ENCODE measurements at places on chromosomes 3 and 15. TPM values are rescaled to one million over a fixed set of nuclear protein-coding genes. Genes with fewer than 3 reads are reported as not detected.

DNA sequence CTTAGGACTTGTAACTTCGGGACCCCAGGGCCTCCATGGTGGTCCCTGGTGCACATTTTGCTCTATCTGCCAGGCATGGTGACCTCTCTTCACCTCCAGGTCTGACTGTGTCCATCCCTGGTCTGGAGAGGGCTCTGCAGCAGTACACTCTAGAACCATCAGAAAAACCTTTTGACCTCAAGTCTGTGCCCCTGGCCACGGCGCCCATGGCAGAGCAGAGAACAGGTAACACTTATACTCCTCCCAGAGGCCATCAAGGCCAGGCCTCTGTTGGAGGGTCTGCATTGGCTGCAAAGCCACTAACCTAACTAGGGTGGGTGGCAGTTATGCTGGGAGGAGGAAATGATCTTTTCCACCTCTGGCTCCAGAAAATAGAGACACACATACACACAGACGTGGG lies 10.3 kb upstream of the HMCES start:
- DNase-seq = no peak

GRCh38 chr3:158085358-158085757 lies 20.9 kb downstream of the SHOX2 start:
- no peak for DNase-seq

GRCh38 chr3:149362366-149362765 lies 15.1 kb downstream of the TM4SF1 start:
- DNase-seq = no peak

DNA sequence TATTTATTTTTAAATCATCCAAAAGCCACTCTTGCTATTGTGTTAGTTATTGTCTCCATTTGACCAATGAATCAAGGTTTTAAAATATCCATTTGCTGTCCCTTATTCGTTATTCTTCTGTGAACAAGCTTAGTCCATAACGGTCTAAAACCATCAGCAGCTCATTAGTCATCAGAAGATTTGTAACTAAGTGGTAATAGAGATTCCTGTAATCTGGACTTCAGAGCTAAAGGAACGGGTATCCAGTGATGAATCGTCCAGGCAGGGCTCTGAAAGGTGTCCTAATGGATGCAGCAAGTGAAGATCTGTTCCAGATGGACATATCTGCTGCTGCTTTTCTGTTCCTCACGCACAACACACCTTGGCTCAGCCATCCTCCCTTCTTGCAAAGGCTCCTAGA lies 362.7 kb upstream of the CFAP20DC start:
- no peak for DNase-seq

DNA sequence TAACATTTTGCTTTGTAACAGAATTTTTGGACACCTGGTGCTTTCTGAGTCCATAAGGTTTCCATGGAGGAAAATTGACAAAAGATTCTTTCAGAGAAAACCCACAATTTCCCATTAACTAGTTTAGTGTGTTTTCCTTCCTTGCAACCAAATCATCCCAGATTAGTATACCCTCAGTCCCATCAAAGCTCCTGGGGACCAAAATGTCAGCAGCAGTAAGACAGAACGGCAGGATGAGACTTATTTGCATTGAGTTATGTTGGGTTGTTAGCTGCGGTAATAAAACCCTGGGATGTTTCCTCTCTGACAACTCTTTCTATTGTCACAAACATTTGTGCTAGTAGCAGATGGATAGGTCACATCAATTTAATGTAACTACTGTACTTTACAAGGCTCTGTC lies 32.4 kb upstream of the VPS33B start:
- DNase-seq = no peak

DNA sequence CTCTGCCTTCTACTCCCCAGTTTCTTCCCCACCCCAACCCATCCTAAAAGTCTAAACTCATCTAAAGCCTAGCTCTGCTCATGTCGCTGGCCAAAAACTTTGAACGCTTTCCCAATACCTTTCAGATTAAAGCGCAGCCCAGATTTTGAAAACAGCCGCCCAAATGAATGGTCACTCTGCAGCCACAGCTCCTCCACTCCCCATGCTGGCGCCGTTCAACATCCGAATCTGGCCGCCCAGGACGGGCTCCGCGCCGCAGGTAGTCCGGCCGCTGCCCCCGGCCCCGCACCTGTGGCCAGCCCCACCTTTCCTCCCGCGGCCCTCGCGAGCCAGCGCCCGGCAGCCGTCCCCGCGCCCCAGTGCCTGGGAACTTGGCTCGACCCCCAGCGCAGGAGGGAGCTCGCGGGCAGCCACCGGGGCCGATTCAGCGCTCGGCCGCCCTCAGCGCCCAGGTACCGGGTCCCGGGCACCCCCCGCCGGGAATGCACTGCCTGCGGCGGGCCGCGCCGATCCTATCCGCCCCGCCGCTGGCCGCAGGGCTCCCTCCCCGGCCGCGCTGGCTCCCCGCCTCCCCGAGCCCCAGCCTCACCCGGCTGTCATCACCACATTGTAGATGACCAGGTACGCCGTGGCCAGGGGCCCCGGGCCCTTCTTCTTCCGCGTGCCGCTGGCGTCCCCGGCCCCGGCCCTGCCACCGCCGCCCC lies 417 bp downstream of the HACD2 start:
- no peak for DNase-seq

DNA sequence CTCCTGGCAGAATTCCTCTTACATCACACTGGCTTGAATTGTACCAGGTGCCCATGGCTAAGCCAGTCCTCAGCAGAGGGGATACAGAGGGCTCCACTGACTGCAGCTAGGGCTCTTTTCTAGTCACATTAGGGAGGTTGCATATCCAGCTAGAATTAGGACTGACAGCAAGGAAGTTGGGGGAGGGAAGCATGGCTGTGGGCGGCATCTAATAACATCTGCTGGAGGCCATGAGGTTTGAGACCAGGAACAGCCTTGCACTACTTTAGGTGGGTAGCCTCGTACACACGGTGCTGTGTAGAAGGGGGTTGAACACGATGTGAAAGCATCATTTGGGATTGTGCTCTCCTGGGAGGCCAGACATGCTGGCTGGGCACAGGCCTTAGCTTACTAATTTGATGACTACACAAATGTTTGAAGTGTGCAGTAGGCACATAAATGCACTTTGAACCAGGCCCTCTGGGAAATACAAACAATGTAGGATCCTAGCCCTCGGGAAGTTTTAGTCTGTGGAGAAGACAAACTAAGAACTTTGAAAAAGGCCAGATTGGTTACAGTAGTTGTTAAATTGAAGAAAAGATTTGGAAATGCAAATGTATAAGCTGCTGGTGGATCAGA lies 30.2 kb downstream of the CHCHD6 start:
- DNase-seq = no peak

GRCh38 chr3:144683065-144683464 lies 711.4 kb downstream of the DIPK2A start:
- no peak for DNase-seq

GRCh38 chr3:52880047-52880446 lies 17.3 kb downstream of the STIMATE start:
- no peak for DNase-seq

DNA sequence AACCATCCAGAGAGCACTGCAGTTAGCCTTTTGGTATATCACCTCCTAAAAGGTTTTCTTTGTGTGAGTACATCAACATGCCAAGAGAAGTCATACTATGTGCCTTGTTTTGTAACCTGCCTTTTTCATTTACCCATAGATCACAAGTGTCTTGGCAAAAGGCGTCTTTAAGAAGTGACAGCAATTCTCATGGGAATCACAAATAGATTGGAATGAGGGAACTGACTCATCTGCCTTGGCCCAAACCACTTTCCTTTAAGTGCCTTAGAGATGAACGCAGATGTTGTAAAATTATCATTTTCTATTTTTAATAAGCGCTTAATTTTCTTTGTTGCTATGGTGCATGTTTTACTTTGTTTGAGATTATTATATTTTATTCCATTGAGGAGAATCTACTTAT lies 20.7 kb upstream of the POMGNT2 start:
- no peak for DNase-seq

GRCh38 chr3:36714343-36715086 lies 49.8 kb downstream of the DCLK3 start:
- no peak for DNase-seq

DNA sequence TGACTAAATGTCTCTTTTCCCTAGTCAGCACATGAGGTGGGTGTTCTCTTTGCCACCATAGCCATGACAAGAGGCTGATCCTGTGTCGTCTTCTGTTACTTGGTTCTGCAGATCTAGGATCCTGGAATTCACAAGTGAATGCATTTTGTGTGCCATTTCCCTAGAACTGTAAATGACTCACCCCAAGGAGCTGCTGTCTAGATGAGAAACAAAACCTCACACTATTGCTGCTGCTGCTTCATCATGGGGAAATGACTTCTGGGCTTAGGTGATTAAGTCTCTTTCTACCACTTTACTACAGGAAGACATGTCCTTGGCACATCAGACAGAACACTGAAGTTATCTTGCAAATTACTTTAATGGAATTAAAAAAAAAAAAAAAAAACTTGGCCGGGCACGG lies 54.9 kb downstream of the SLCO3A1 start:
- DNase-seq = no peak

- no peak for DNase-seq
Measured at GRCh38 chr3:3013317-3014052, 96.7 kb downstream of the IL5RA start.

DNA sequence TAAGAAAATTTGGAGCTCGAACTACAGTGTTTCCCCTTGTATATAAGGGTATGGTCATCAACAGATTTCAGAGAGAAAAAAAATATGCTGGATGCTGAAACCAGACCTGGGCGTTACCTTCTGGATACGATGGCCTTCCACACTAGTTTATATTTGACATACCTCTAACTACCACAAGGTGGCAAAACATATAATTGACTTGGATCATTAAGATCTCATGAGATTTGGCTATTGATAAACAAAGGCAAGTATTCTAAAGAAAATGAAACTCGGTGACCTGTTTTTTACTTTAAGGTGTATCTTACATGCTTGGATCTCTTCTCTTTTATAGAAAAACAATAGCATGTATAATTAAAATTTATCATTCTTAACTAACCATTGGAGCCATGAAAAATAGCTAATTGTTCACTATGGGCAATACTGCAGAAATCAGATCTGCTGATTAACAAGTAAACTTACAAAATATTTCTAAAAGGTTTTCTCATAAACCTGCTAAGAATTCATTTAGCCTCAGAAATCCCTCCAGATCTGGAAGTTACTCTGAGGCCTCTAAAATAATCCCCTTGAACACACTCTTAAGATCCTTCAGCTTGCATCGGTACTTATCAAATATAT lies 300.6 kb upstream of the KCNH8 start:
- DNase-seq = no peak

DNA sequence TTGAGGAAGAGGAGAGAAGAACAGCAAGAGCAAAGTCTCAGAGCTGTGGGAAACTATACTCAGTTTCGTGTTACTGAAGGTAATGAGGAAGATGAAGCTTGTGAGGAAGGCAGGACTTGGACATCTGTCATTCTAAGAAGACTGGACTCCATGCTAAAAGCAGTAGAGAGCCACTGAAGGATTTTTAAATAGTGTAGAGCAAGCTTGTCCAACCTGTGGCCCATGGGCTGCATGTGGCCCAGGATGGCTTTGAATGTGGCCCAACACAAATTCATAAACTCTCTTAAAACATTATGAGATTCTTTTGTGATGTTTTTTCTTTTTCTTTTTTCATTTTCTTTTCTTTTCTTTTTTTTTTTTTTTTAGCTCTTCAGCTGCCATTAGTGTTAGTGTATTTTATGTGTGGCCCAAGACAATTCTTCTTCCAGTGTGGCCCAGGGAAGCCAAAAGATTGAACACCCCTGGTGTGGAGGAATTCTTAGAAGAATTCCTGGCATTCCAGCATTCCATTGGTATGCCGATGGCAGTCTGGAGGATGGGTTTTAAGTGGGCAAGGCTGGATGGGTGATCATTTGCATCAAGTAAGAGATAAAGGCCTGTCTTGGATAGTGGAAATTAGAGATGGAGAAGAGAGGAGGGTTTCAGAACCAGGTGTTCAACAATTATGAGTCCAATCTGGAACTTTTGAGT lies 6.9 kb upstream of the NFKBIZ start:
- no peak for DNase-seq

GRCh38 chr15:91182101-91182500 lies 82.0 kb downstream of the SV2B start:
- DNase-seq = no peak

DNA sequence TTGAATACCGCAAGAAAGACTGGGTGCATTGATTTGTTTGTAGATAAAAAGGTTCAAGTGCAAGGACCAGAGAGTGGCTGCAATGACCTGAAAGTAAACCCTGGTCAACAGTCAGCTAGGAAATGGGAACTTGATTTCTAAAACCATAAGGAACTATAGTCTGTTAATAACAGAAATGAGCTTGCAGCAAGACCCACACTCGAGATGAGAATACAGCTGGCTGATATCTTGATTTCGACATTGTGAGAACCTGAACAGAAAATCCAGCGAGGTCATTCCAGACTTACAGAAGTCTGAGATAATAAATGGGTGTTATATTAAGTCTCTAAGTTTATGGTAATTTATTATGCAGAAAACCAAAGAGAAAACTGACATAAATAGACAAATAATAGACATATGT lies 177.3 kb downstream of the NFKBIZ start:
- no peak for DNase-seq

The CHRNA5 gene
- total RNA-seq = 5.7 TPM

The TGM5 gene
- total RNA-seq = 0.45 TPM

The GOLGA8T gene
- total RNA-seq = 0.49 TPM

The VIPR1 gene
- total RNA-seq = 5.2 TPM

The SCAMP5 gene
- 3.7 TPM for total RNA-seq

The FAM219B gene
- total RNA-seq = 61.7 TPM

The RTP1 gene
- total RNA-seq = not detected

The ACOX2 gene
- total RNA-seq = not detected

The AADACL2 gene
- not detected for total RNA-seq
